ENCODE measurements at places on chromosomes 16 and 17. TPM values are rescaled to one million over a fixed set of nuclear protein-coding genes. Genes with fewer than 3 reads are reported as not detected.

- no peak for DNase-seq
These were observed 29.9 kb downstream of the KCNJ16 start for GRCh38 chr17:70104791-70105523.

- DNase-seq = no peak
These were observed 61.0 kb downstream of the PLD6 start for GRCh38 chr17:17144916-17145665.

DNA sequence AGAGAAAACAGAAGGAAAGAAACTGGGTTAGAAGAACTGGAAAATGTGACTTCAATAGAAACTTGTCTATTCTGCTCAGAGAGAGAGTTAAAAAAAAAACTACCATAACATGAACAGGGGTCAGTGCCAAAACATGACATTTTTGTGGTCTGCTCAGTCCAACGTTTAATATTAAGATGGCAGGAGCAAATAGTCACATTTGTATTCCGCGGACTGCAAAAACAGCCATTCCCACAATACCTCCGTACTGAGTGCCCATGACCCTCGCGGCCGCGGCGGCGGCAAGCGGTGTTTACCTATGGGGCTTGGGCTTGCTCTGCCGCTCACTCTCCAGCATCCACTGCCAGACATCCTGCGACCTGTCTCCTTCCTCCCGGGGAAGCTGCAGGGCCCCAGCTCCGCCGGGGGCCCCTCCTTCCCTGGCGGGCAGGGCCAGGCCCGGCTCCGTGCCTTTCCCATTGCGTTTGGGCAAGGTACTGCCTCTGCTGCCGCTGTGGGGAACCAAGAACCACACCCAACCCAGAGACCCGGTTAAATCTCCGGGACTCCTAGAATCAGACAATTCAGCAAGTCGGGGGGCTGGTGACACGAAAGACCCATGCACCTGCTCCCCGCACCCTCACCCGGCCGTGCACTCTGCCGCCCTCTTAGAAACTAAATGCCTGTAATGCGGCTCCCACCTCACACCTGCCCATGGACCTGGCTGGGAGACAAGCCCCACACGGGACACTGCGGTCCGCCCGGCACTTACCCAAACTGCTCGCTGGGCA, 24.7 kb downstream of the AXIN2 start:
- DNase-seq = no peak

GRCh38 chr16:81599034-81599744, 154.6 kb downstream of the CMIP start:
- no peak for DNase-seq

GRCh38 chr16:88686062-88686438, 257 bp downstream of the SNAI3 start:
- DNase-seq = peak; percentile 37

GRCh38 chr17:18319604-18320256, 4.6 kb downstream of the SMCR8 start:
- peak; percentile 90 for DNase-seq

DNA sequence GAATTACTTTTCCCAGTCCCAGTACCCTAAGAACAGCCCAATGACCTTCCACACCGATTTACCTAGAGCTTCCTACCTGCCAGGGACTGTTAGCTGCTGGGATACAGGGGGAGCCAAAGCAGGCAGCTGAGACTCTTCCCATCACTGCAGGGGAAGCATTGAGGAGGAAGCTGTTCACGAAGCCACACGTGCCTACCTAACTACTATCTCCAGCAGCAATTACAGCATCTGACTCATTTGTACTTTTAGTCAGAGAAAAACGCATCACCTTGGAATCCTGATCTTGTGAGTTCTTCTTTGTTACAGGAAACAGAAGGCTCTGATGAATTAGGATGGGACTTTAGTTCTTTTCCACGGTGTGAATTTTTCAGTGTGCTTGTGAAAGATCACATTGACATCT, 113.7 kb upstream of the DHX40 start:
- DNase-seq = peak; percentile 88

- peak; percentile 73 for DNase-seq
These were observed 55.4 kb downstream of the TNRC6C start for GRCh38 chr17:78013683-78014467.

The CLDN7 gene
- total RNA-seq = 5.4 TPM

The SCARF1 gene
- total RNA-seq = not detected

The ZSCAN10 gene
- total RNA-seq = not detected
